ENCODE measurements at places on chromosomes 5 and 9. TPM values are rescaled to one million over a fixed set of nuclear protein-coding genes. Genes with fewer than 3 reads are reported as not detected.

Gene SLC25A2
- total RNA-seq, result 4.4 TPM

Gene PLPP7
- 32.5 TPM for total RNA-seq

Gene TEX10
- 17.3 TPM for total RNA-seq

Gene CDKN2B
- total RNA-seq, result 5.4 TPM

Gene VCP
- total RNA-seq, result 161 TPM

Gene ADAMTS19
- 1.3 TPM for total RNA-seq

Gene BSPRY
- 8.4 TPM for total RNA-seq

Gene HEMGN
- 1.4 TPM for total RNA-seq

Gene ADAMTS13
- 8.1 TPM for total RNA-seq

Gene CTNNAL1
- total RNA-seq, result 74.6 TPM

Gene ANKRD55
- 1.1 TPM for total RNA-seq

Gene ACTBL2
- total RNA-seq, result not detected

Gene TNFSF8
- 0.32 TPM for total RNA-seq

Gene ABO
- total RNA-seq, result 3.5 TPM

Gene LCN15
- not detected for total RNA-seq

Gene DNM1
- 7.7 TPM for total RNA-seq

Gene CD72
- total RNA-seq, result 3.0 TPM

Gene TEX48
- not detected for total RNA-seq

Gene UBQLN1
- total RNA-seq, result 106 TPM

Gene LCN9
- total RNA-seq, result not detected

Gene FANCG
- total RNA-seq, result 16.8 TPM

Gene SMIM32
- 1.9 TPM for total RNA-seq

Gene FBP1
- total RNA-seq, result 19.5 TPM

Gene TMEM141
- total RNA-seq, result 335 TPM

Gene PDE6A
- not detected for total RNA-seq

Gene FAF2
- 43.5 TPM for total RNA-seq

Gene TNFSF15
- total RNA-seq, result 9.0 TPM

Gene KCNV2
- total RNA-seq, result 1.4 TPM

Gene MCIDAS
- not detected for total RNA-seq

Data from prostate gland (tissue), 2 donors.